ENCODE measurements at places on chromosomes 2 and 18. TPM values are rescaled to one million over a fixed set of nuclear protein-coding genes. Genes with fewer than 3 reads are reported as not detected.

Gene INO80D
- 3.6 TPM for polyA plus RNA-seq

Gene DSG4
- not detected for polyA plus RNA-seq

- DNase-seq, result no peak
Observed at GRCh38 chr2:126449677-126450076, 206.3 kb upstream of the GYPC start.

- peak; percentile 95 for DNase-seq
Observed at GRCh38 chr18:23861805-23862470, 152.6 kb upstream of the TTC39C start.

- DNase-seq, result no peak
Observed at GRCh38 chr2:134838143-134838620, at the start of gene ACMSD. ACMSD (plus strand) TSS chr2:134838616; CDS start chr2:134838683, 67 bp downstream.

GRCh38 chr2:109679225-109679624 is 65.1 kb downstream of the SOWAHC start:
- no peak for DNase-seq

DNA sequence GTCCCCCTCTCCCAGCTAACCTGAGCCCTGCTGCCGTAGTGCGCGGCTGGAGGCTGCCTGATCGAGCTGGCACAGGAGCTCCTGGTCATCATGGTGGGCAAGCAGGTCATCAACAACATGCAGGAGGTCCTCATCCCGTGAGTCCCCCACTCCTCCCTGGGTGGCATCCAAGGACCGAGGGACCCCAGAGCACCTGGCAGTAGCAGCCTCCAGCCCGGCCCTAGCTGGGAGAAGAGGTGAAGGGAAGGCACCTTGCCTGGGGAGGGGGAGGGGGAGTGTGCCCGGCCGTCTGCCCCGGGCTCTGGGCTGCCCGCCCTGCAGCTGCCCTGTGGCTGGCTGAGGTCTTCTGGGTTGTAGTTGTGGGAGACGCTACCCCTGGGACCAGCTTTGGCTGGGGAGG is 26.3 kb downstream of the ANO7 start:
- no peak for DNase-seq

Gene RUFY4
- not detected for polyA plus RNA-seq

GRCh38 chr18:40939656-40940515 is 1015.1 kb upstream of the PIK3C3 start:
- DNase-seq, result no peak

DNA sequence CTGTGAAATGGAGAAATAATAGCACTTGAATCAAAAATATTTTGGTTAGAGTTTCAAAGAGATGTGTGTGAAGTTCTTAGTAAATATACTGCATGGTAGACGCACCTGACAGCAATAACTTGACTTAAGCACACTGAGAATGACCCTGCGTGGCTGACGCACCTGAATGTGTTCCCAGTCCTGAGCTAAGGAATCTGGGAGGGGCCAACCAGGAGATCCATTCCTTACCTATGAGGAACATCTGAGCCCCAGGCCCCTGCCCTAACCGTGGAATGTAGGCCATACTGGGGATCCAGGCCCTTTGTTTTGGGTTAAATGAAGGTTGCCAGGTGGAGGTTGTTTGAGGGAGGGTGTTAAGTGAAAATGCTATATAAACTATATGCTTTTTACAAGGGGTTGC is 284.4 kb downstream of the RBM43 start:
- DNase-seq, result no peak

Gene UGT1A8
- not detected for polyA plus RNA-seq

DNA sequence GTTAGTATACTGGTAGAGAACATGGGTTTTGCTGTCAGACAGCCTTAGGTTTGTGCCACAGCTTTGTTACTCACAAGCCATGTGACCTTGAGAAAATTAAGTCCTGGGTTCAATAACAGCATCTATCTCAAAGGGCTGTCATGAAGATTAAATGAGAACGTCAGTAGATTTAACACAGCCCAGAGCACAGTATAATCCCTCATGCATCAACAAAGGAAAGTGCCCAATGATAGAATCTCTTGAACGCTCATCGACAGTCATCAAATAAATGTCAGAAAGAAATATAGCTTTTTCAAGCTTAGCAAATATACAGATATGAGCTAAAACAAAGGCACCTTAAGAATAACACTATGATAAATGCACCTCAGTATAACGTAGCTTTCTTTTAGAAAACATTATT is 22.3 kb downstream of the CUL3 start:
- DNase-seq, result no peak

- no peak for DNase-seq
Observed at GRCh38 chr2:8628179-8628865, 53.5 kb upstream of the ID2 start.

GRCh38 chr18:72456802-72457201 is 87.3 kb downstream of the CBLN2 start:
- DNase-seq, result no peak

- no peak for DNase-seq
Observed at GRCh38 chr18:55266981-55267380, 307.7 kb upstream of the CCDC68 start.

DNA sequence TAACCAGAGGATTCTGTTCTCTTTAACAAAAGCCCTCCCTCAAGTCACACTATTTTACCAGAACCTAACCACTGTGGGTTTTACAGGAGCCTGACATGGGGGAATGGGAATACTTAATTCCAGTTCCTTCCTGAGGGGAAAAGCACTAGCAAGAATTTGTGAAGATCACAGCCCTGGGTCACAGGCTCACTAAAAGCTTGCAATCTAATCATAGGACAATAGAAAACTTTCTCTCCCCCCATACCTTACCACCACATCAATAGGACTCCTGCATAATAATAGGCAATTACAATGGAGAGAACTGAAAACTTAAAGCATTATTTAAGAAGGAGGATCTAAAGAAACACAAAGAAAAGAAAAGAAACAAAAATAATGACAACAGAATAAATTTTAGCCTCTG is 225.8 kb upstream of the ZNF804A start:
- no peak for DNase-seq

GRCh38 chr2:173858291-173858731 is 106.9 kb downstream of the SP3 start:
- no peak for DNase-seq

Gene REG3G
- polyA plus RNA-seq, result not detected

DNA sequence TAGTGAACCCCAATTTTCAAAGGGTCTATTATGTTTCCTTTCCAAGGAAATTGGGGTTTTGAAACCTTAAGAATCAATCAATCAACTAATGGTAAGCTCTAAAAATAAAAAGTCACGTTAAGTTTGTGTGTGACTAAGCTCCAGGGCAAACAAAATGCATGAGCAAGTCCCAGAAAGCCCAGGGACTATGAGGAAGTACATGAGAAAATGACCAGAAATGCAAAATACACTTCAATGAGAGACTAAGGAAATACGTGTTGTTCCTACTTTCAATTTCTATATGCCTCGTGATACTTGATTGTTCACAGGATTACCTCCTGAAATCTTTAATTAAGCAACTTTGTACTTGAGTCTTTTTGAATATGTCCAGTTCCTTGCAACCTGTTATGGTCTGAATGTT is 684.4 kb upstream of the SYT4 start:
- DNase-seq, result no peak
